Activated CD8-positive, alpha-beta memory T cell treated with anti-CD3 and anti-CD28 coated beads for 1 hour (primary cell): ENCODE measurements at places on chromosomes 3 and 15.

- no peak for DNase-seq
Measured at GRCh38 chr3:156558389-156558788, 3.5 kb upstream of the SSR3 start.

GRCh38 chr15:96553931-96554330 is 223.4 kb downstream of the NR2F2 start:
- DNase-seq, result no peak

DNA sequence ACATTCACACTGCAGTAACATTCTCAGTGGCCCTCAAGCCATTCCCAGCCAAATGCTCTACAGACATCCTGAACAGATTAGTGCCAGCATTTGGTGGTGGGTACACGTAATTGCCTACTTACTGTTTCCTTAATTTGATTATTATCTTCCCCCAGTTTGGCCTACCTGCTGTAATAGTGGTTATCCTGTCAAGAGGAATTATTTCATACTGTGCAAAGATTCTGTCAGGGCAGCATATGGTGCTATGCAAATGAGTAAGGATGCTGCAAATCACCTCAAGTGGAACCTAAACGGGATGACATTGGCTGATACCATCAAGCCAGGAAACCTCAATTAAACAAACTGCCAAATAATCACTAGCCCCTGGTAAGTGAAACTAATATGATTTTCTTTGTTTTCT is 88.7 kb downstream of the SEMA6D start:
- DNase-seq, result no peak

GRCh38 chr15:67358391-67358790 is 103.8 kb downstream of the IQCH start:
- DNase-seq, result no peak
